Hypothalamus (tissue), 51 donors: ENCODE measurements at places on chromosomes 4 and X.

- no peak for DNase-seq
These were observed 612 bp downstream of the CPLX1 start for GRCh38 chr4:825063-825970.

DNA sequence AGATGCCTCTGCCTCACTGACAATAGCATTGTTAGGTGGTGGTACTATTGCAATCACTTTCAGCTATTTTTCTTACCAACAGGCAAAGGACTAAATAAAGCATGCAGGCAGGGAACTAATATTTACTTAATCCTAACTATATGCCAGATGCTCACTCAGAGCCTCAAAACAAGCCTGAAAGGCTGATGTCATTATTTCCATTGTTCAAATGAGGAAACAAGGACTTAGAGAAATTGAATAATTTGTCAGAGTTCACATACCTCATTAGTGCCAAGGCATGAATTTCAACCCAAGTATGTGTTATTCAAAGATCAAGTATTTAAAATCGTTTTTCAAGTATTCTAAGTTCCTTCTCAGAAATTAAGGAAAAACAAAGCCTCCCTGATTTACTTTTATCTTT is 374.9 kb upstream of the TECRL start:
- DNase-seq, result no peak

- no peak for DNase-seq
These were observed 2.0 kb downstream of the TRAPPC2 start for GRCh38 chrX:13732246-13733067.

DNA sequence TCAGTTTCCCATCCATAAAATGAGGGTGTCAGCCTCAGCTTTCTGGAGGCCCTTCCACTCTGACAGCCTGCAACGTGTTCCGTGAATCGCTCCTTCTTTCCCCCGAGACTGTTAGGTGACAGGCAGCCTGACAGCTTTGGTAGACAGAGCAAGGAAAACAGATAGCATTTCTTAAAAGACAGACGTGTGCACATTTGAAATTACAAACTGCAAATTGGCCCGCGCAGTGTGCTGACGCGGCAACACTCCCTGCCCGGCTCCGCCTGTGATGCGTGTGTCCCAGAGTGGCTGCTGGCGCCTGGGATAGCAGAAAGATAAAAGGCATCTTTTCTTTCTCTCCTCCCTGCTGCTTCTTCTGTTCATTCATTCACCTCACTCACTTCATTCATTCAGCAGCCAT is 245.3 kb downstream of the AFAP1 start:
- no peak for DNase-seq

- DNase-seq, result no peak
These were observed 100.2 kb upstream of the OTUD4 start for GRCh38 chr4:145280541-145280940.

DNA sequence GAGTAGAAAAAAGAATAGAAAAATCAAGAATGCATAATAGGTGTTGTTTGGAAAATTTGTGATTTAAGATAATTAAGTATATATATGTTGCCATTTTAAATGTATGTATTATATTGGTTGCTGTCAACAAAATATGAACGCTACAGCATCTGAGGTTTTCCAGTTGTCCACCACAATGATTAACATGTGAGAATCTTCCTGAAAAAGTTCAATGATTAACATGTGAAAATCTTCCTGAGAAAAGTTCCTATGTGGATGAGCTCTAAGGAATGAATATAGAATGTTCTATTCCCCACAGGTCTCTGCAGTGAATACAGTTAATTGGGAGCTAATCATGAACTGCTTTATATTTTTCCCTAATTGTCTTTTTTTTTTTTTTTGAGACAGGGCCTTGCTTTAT is 214.7 kb downstream of the CBR4 start:
- DNase-seq, result no peak
